ENCODE measurements at places on chromosomes 7 and 10.

- no peak for DNase-seq
These were observed 1042.9 kb downstream of the GATA3 start for GRCh38 chr10:9097206-9097990.

DNA sequence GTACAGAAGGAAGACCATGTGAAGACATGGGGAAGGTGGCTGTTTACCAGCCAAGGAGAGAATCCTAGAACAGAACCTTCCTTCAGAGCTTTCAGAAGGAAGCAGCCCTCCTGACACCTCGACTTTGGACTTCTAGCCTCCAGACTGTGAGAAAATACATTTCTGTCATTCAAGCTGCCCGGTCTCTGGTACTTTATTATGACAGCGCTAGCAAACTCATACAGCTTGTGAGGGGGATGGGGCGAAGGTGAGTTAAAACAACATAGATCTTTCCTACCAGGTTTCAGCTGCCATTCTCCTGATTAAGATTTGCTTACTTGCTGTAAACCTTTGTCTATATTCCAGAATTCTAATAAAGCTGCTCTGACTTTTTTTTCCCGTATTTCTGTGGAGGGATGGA is 14.9 kb upstream of the ZNF248 start:
- no peak for DNase-seq

GRCh38 chr10:88525371-88526069 is 57.6 kb downstream of the RNLS start:
- no peak for DNase-seq

- no peak for DNase-seq
These were observed 38.1 kb downstream of the GNAT3 start for GRCh38 chr7:80473751-80474150.

DNA sequence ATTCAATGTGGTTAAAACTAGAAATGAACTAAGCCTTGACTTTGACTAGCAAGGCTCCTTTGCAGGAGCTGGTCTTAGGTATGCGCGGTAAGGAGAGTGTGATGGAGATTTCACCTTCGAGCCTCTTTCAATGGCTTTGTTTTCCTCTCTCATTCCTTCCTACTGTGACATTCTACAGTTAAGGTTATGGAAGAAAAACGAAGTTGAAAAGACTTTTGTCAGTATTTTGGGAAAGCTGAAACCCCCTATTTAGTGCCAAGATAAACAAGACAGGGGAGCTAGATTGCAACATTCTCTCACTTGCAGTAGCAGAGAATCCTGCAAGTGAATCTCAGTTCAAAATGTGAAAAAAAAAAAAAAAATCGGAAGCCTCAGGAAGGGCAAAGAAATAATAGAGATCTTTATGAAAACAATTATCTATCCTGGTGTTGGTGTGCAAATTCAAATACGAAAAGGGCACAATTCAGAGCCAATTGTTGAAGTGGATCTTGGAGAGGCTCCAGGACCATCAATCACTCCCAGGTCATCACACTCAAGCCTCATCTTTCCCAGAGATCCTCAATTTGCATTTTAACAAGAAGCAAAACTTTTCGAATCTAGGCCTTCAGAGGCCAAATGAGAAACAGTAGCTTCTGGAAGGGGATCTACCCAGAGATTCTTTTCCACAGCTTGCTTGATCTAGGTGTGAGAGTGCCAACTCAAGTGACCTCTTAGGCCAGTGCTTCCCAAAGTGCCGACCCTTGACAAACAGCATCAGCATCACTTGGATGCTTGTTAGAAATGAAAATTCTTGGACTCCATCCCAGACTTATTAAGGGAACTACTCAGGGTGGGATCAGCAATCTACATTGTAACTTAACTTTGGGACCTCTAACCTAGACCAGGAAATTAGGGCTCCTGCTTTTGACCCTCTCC is 163.8 kb downstream of the INHBA start:
- no peak for DNase-seq

DNA sequence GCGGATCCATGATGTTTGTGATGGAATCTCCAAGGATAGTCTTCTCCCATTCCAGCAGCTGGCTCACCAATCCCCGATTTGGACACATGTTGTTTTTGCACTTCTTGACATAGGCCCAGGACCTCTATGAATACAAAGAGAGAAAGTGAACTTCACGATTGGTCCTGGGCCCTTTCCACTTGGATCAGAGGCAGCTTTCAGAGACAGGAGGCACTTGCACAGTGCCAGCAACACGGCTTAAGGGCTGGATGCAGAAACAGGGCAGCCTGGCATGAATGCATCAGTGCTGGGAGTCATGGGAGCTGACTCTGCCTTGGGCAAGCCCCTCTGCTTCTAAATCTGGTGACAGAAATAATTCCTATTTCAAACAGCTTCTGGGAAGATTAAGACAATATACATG is 2.1 kb upstream of the TMEM120A start:
- no peak for DNase-seq

DNA sequence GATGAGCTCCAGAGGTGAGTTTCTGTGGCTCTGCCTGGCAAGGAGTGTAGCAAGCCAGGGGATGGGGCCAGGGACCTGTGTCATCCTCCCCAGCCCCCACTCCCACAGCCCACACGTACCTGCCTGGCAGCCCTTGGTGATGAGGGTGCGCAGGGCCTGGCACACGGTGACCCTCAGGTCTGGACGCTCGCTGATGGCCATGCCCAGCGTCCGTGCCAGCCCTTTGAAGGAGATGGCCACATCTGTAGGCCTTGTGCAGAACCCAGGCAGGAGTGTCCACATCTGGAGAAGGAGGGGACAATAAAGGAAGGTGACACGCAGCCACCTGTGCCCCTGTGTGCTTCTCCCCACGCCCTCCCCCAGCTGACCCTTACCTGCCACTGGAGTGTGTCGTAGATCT is 27.7 kb downstream of the RRP12 start:
- no peak for DNase-seq

GRCh38 chr7:103793614-103794013 is 195.8 kb downstream of the RELN start:
- no peak for DNase-seq

DNA sequence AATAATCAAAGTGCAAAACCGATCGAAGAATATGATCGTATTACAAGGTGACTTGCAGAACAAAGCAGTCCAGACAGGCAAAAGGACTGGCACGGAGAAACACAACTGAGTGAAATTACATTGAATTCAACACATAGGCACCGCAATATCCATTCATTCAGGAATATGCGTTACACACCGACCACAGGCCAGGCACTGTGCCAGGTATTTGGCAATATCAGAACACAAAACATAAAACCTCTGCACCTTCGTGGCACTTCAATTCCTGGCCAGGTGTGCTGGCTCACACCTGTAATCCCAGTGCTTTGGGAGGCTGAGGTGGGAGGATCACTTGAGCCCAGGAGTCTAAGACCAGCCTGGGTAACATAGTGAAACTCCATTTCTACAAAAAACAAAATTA is 187.9 kb downstream of the DIP2C start:
- DNase-seq, result no peak

- DNase-seq, result peak; percentile 26
These were observed 24.1 kb upstream of the FFAR4 start for GRCh38 chr10:93542358-93542791.

GRCh38 chr10:78861529-78862327 is 207.0 kb upstream of the ZMIZ1 start:
- peak; percentile 81 for DNase-seq

- no peak for DNase-seq
These were observed 34.3 kb upstream of the BTBD16 start for GRCh38 chr10:122236690-122237306.

- DNase-seq, result no peak
These were observed 213.0 kb downstream of the DNAJB6 start for GRCh38 chr7:157549612-157550299.

DNA sequence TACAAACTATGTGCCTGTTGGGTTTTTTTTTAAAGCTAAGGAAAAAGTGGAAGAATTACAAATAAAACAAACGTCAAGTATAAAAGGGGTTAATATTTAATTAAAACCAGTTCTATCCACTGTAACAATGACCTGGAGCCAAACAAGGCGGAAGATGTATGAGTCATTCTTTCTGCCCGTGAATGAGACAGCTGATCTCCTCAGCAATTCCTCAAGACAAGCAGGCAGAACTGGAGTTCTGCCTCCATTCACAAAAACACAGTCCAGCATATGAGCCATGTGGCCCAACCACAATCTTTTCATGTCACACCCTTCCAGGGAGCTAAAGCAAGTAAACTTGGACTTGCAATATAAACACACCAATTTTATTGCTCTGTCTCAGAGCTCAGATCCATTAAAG is 8.4 kb downstream of the ETV1 start:
- no peak for DNase-seq

DNA sequence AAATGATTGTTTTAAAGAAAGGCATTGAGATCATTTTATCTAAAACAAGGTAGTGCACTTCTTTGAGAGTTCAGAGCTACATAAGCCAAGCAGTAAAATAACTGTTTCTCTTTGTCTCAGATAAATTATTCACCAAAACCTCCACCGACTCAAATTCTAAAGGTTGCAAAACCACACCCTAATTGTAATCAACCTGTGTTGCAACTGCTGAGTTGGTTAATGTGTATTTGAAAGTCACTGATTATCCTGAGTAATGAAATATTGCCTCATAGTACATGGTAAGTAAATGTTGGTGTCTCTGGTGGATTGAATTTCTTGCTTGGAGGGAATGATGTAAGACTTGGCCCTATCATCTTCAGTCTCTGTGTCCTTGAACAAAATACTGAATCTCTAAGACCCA is 35.9 kb upstream of the CYP2C9 start:
- DNase-seq, result no peak

- no peak for DNase-seq
These were observed 473.7 kb downstream of the ARL4A start for GRCh38 chr7:13161125-13161524.

GRCh38 chr7:53111031-53111430 is 75.6 kb downstream of the POM121L12 start:
- DNase-seq, result no peak

- no peak for DNase-seq
These were observed 135.7 kb downstream of the AHR start for GRCh38 chr7:17434191-17434590.

DNA sequence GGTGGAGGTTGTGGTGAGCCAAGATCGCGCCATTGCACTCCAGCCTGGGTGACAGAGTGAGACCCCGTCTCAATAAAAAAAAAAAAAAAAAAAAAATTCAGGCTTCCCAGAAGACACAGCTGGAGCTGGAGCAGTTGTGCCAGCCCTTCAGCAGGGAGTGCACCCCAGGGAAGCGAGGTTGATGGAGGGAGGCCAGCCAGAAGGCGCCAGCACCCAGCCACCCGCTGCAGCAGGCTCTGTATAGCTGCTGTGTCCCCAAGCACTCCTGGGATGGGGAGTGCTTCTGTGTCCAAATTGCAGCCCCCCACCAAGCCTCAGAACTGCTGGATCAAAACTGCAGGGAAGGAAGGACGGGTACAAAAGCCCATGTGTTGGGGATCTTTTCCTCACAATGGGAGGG is 47.8 kb downstream of the COBL start:
- no peak for DNase-seq

- no peak for DNase-seq
These were observed 18.4 kb upstream of the KLF14 start for GRCh38 chr7:130752424-130752823.

DNA sequence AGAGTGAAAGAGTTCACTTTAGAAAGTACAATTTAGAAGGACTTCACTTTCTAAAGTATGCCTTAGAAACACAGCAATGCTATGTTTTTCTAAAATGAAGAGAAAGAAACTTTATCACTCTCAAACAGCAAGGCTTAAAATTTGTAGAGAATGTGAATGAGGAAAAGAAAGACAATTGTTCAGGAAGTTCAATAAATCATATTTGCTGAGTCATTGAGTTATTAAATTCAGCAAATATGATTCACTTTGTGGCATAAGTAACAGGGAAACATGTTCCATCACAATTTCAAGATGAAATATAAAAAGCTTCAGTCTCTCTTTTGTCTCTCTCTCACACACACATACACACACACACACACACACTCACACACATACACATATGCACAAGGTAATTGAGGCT is 187.9 kb downstream of the PCDH15 start:
- DNase-seq, result no peak

DNA sequence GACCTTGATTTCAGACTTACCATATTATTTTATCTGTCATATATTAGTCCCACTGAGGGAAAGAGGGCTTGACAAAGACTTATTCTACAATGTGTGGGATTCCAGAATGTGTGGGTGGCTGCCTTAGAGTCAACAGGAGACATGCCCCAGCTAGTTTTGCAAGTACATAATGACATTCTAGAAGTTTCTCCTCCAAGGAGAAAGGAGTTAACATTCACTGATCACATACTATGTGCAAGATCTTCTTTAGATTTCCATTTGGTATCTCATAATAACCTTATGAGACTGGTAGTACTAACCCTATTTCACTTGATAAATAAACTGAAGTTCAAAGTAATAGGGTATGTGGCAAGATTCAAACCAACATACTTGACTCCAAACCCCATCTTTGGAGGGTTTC is 25.2 kb downstream of the IRF5 start:
- no peak for DNase-seq

DNA sequence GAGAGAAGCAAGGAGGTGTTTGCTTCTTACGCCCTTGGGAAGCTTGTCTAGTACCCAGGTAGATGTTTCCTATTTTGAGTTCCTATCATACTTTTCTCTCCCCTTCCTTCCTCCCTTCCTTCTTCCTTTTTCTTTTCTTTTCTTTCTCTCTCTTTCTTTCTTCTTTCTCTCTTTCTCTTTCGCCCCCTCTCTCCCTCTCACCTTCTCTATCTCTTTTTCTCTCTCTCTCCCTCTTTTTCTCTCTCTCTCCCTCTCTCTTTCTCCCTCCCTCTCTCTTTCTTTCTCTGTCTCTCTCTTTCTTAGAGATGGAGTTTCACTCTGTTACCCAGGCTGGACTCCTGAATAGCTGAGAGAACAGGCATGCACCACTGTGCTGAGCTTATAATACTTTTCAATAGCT is 322.2 kb downstream of the TNS3 start:
- DNase-seq, result no peak

GRCh38 chr7:38195804-38196595 is 18.0 kb downstream of the STARD3NL start:
- no peak for DNase-seq

- no peak for DNase-seq
These were observed 27.3 kb upstream of the KMT2E start for GRCh38 chr7:104986628-104987259.

DNA sequence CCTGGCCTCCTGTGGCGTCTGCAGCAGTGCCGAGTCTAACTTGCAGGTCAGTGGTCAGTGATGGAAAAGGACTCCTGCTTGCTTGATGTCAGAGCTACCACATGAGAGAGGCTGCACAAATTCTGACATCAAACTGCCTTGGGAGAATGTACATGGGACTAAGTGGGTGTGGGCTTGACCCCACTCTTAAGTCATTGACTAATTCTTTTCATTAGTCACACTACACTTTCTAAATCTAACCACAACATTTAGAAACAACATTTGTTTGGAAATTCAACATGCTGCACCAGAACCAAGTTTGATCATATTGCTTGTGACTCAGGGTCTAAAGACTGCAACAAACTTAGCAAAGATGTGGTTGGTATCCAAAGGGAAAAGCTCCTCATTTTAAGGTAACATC is 24.4 kb upstream of the CDC14C start:
- DNase-seq, result no peak
